ENCODE measurements at places on chromosomes 16 and 17.

GRCh38 chr16:83789642-83790401 lies 18.0 kb upstream of the HSBP1 start:
- DNase-seq = no peak

- DNase-seq = no peak
Measured at GRCh38 chr16:76360404-76360803, 83.2 kb downstream of the CNTNAP4 start.

GRCh38 chr17:1379208-1379929 lies 20.7 kb downstream of the YWHAE start:
- DNase-seq = no peak

DNA sequence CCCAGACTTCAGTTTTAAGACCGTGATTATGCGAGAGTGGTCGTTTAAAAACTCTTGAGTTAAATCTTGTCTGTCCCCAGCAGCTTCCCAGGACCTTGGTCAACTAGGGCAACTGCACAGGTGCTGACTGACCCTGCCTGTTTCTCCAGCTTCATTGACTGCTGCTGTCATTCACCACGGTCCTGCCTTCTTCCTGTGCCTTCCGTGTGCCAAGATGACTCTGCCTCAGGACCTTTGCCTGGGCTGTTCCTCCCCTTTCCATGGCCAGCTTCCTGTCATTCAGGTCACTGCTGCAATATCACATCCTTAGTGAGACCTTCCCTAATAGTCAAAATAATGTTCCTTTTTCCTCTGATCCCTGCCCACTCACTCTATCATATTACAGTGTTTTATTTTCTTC lies 3.9 kb downstream of the KIAA0513 start:
- no peak for DNase-seq

- no peak for DNase-seq
Measured at GRCh38 chr16:51815523-51815922, 664.5 kb upstream of the SALL1 start.
